ENCODE measurements at places on chromosomes 3 and 15.

DNA sequence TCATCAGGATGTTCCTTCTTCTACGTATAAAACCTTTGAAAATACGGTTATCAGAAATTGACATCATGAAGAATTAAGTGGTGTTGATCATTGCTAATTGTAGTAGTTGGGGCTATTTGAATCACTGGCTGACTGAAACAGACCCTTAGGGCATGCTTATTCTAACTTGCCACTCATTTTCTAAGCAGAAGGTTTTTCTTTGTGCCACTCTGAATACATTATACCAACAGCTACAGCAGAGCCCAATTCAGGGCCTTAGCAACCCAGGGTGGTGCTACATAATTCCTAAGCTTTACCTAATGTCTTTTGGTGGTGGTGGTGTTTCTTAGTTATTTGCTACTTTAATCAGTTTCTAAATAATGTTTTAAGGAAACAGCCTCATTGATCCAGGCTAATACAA lies 524.2 kb downstream of the NLGN1 start:
- no peak for DNase-seq

GRCh38 chr3:53155760-53156159 lies 5.2 kb upstream of the PRKCD start:
- no peak for DNase-seq

DNA sequence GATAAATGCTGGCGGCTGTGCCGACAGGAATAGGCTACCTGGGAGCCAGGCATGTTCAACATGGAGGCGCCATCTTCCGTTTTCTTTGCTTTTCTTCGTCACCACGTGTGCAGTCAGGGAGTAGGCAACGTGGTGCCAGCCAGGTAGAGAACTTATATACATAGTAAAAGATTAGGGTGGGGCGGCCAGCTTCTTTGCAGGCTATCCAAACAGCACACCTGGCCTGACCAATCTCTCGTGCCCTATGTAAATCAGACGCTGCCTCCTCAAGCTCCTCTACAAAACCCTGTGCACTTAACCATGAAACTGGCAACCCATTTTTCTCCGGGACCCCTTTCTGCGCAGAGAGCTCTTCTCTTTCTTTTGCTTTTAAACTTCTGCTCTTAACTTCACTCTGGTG lies 28.6 kb upstream of the OR5K4 start:
- no peak for DNase-seq

DNA sequence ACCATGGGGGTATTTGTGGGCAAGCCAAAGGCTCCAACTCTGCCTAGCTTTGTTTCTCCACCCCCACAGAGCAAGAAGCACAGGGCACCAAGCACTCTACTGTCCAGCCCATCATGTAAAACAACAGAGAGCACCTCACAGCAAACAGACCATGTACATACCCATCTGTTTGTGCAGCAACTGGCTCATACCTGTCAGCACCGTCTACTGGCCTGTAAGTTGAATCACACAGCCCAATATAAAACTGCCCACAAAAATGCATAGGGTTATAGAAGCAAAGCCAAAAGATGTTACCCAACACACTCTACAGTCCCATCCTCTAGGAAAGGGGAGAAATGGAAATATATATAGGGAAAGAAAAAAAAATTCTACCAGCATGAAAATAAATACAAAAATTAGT lies 139.7 kb upstream of the CPNE4 start:
- no peak for DNase-seq

- DNase-seq: no peak
Measured at GRCh38 chr15:63048776-63049665, 6.5 kb downstream of the TPM1 start.

DNA sequence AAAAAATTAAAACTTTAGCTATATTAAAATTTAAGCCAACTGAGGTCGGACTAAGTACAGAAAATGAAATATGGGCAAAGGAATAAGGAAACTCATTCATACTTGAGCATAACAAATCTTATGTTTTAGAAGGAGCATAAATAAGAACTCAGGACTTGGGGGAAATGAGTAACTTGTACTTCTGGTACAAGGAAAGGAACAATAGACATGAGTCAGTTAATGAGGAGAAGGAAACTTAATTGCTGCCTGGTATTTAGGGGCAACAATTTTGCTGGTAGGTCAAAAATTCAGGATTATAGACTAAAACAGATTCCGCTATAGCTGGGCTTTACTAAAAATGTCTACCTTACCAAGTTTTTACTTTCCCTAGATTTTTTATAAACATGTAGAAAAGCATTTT lies 113.1 kb downstream of the MYO5A start:
- no peak for DNase-seq

- no peak for DNase-seq
Measured at GRCh38 chr3:149270180-149270579, 48.6 kb upstream of the CP start.

GRCh38 chr15:68934341-68934740 lies 4.0 kb downstream of the SPESP1 start:
- no peak for DNase-seq

- DNase-seq: peak; percentile 21
Measured at GRCh38 chr3:169812332-169813235, at the start of the genes LRRC34 and LRRIQ4. Gene LRRC34, minus strand, starts transcription at chr3:169812904. Its CDS starts 356 bp downstream, at chr3:169812548. Gene LRRIQ4, plus strand, starts transcription at chr3:169812870. Its CDS starts 9,052 bp downstream, at chr3:169821922.

GRCh38 chr3:182810574-182811268 lies 17.4 kb downstream of the ATP11B start:
- no peak for DNase-seq

- DNase-seq: no peak
Measured at GRCh38 chr15:95127356-95127755, 896.0 kb downstream of the MCTP2 start.

GRCh38 chr15:79522656-79523055 lies 90.5 kb downstream of the MINAR1 start:
- DNase-seq: no peak

- no peak for DNase-seq
Measured at GRCh38 chr15:70047386-70048197, 50.1 kb downstream of the TLE3 start.

DNA sequence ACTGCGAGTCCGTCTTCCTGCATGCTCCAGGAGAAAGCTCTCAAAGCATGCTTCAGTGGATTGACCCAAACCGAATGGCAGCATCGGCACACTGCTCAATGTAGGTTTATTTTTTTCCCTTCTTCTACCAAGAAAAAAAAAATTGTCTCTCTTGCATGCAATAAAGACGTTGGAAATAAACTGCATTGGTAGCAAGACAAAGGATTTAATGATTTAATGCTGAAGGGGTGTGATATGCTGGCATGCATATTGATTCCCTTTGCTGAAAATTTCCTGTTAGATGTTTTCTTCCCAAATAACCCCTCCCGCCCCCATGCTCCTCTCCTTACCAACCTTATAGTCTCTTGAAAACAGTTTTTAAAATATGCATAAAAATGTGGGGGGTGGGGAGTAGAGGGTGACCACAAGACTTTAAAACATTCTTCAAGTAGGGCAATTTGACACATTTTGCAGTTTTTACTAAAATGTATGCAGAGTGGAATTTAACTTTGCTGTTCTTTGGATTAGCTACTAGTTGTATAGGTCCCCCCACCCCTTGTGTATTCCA lies 799 bp downstream of the RARB start:
- no peak for DNase-seq

DNA sequence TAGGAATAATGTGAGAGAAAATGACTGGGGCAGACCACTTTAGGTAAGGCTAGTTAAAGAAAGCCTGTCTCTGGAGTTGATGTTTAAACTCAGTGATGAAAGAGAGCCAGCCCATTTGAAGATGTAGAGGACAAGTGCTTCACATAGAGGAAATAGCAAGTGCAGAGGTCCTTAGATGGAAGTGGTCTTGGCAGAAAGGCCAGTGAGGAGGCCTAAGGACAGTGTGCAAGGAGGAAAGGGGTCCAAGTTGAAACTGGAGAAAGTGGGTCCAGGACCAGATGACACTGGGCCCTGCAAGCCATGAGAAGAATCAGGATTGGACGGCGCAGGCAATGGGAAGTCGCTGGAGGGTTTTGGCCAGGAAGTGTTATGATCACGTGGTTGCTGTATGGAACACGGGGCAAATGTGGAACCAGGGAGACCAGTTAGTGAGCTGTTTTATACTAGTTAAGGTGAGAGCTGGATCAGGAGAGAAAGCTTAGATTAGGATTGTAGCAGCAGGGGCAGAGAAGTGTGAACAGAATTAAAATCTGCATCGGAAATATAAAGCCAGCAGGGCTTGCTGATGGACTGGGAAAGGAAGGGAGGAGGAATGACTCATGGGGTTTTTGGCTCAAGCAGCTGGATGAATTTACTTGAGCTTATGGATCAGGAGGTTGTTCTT lies 48.0 kb upstream of the SCAANT1 start:
- no peak for DNase-seq

DNA sequence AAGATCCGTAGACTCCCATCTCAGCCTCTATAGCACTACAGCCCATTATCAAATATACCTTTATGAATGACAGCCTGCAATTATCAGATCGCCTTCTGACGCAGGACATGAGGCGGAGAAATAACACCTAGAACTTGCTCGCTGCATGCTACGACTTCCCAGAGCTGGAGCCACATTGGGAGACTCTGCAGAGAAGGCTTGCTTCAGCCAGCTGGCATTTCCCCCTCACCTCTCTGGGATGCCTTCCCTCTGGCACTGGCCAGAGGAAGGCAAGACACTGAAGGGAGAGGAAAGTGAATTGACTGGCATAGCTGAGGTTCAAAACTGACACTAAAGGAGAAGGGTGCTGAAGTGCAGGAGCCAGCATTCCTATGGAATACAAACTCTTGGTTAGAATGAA lies 131.7 kb downstream of the GABRB3 start:
- DNase-seq: no peak

DNA sequence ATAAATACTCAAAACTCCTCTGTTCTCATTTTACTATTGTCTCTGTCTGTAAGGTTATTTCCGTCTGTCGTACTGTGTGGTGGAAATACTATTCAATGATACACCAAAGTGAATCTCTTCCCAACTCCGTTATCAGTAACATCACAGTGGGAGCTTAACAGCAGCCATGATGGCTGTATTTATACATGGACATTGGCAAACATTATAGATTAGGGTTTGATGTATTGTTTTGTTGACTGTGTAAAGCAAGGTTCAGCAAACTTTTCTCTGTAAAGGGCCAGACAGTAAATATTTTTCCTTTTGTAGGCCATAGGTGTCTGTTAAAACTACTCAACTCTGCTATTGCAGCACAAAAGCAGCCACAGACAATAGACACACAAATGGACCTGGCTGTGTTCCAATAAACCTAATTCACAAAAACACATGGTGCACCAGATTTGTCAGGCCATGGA lies 23.2 kb downstream of the LIPC start:
- no peak for DNase-seq

GRCh38 chr3:191388823-191389222 lies 58.5 kb upstream of the UTS2B start:
- no peak for DNase-seq

DNA sequence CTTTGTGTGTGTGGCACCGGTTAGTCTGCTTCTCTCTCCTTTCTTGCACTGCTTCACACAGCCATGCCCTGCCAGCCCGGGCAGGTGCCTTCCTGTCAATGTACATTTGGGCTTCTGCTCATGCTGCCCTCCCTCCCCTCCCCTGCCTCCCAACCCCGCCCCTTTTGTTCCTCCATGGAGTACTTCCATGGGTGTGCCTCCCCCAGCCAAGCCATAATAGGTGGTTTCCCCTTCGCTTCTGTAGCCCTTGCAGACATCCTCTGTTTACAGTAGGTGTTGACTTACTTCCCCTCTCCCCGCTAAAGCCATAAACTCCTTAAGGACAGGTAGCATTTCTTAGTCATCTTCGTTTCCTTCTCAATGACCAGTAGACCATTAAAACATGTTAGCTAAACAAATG lies 31.8 kb upstream of the CRTC3 start:
- DNase-seq: no peak

GRCh38 chr15:85302271-85302670 lies 78.1 kb upstream of the AKAP13 start:
- no peak for DNase-seq

DNA sequence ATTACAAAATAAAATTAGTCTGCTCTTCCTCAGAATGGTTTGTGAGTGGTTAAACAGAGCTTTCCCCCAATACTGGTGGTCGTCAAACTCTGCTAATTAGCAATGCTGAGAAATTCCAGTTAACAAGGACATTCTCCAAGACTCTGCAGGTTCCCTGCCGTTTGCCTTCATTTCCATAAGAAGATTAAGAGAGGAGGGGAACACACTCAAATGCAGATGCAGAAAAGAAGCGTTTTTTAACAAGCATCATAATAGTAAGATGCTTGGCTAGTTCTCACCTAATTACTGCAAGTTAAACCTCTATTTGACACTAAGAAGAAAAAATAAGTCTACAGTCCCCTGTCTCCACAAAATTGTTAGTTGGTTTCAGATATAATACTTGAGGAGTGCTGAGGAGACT lies 3.7 kb upstream of the SOX2 start:
- DNase-seq: no peak

DNA sequence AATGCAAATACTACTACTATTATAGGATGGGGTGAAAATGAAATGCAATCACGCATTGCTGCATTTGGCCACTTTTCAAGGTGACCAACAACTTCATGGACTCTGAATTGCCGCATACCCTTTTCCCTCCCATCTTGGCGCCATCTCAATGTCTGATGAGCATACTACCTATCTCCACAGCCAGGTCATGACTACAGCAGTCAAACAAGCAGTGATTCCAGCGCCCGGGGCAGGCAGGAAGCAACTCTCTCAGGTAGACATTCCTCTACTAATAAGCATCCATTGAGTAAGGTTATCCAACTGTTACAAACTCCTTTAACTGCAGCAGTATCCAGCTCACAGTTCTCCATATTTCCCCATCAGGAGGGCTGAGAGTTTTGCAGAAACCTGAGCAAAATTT lies 155.4 kb downstream of the ADAMTS17 start:
- DNase-seq: no peak

- DNase-seq: no peak
Measured at GRCh38 chr3:159763602-159764489, 224.8 kb upstream of the IL12A start.

DNA sequence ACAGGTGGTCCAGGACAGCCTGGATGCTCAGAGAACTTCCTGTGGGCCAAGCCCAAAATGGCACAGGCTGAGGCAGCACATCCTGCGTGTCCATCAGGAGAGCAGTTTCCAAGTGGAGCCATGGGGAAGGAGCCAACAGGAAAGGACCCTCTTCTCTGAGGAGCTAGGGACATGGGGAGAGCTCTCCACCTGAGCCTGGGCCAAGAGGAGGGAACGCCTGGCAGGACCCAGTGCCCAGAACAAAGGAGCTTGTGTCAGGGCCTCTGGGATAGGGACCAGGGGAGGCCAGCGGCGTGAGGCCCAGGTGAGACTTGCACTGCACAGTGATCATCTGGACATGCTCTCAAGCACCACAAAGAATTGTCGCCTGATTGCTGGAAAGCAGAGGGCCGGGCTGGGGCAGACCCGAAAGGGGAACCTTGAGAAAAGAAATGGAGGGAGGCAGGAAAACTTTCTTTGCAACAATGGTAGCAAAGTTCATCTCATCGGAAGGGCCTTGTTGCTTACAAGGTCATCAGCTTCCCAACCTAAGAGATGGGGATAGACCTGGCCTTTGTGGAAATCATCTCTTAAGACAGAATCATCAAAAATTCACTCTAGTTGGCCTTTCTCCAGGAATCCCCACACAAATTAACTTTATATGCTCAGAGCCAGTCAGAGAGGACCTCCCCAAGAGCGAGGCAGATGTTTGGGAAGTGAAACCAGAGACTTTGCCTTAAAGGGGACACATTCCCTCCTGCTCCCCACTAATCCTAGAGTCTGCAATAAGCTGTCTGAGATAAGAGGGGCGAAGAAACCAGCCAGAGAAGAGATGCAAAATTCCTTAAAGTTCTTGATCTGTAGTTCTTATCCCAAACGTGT lies 47.7 kb upstream of the HES1 start:
- no peak for DNase-seq

- no peak for DNase-seq
Measured at GRCh38 chr15:59373215-59373614, 544 bp upstream of the MYO1E start.

All from stimulated activated CD8-positive, alpha-beta memory T cell treated with anti-CD3 and anti-CD28 coated beads, Interleukin-2, amount 100 ng/mL, for 1 hour (primary cell).